ENCODE measurements at places on chromosomes 5 and 9. TPM values are rescaled to one million over a fixed set of nuclear protein-coding genes. Genes with fewer than 3 reads are reported as not detected.
A peak's percentile ranks its signal among the peaks of the same experiment; 100 is the strongest.

DNA sequence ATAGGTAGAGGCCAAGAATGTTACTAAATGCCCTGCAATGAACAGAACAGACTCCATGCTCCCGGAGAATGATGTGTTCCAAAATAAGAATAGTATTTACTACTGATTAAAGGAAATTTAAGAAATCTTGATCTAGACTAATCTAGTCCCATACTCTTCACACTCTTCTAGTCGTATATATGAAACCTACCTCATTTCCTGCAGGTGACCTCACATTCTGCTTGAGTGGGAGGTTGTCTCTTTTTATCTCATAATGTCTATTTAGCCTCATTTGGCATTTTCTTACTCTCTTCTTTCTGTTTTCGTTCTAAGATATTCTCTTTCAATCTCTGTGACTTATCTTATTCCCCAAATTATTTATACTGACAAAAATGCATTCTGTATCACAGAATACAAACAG is 9.2 kb upstream of the SHOC1 start:
- DNase-seq, result no peak

The CCNJL gene
- total RNA-seq, result 29.2 TPM

The TLR4 gene
- total RNA-seq, result 0.27 TPM

DNA sequence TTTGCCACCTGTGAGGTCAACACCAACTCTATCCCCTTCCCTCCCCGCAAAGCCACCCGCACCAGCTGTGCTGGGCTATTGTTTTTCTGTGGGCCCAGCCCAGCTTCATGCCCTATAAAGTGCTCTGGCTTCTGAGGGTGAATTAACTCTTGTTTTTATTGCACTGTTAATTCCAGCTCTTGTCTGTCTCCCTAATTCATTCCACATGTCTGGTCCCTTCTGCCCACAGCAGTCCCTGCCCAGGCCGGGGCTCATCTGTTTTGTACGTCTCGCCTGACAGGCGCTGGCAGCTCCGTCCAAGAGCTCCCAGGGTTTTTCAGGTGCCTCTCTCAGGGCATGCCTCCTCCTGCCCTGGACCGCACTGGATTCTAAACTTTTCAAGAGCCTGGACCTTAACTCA is 118.9 kb downstream of the PDZD2 start:
- DNase-seq, result no peak

GRCh38 chr5:128241051-128241695 is 157.6 kb downstream of the SLC12A2 start:
- no peak for DNase-seq

The COL23A1 gene
- 8.2 TPM for total RNA-seq

- no peak for DNase-seq
Observed at GRCh38 chr5:98168871-98169270, 604.6 kb upstream of the RGMB start.

The LCN9 gene
- not detected for total RNA-seq

The SURF2 gene
- 39.9 TPM for total RNA-seq

DNA sequence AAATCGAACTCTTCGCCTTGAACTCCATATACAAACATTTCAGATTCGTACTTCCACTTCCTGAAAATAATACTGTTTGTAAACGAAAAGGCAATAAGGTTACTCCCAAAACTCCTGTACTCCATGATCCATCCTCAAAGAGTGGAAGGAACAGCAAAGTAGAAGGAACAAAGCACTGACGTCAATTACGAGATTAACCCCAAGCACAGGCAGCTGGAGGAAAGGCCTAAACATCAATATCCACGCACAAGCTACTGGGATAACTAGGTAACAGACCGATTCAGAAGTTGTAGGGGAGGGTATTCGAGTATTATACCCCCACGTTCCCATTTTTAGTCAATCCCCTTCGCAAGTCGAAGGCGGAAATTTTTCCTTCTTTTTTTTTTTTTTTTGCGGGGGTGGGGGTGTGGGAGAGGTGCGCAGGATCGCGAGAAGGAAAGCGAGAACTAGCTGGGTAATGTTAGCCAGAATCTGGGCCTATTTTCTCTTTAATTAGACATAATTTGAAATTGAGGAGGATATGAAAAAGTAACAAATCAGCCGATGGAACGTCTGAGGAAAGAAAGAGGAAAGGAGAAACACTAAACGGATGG is 909 bp downstream of the AFF4 start:
- DNase-seq, result peak; percentile 62

The TMEFF1 gene
- 85.2 TPM for total RNA-seq

The MPDZ gene
- 43.1 TPM for total RNA-seq

DNA sequence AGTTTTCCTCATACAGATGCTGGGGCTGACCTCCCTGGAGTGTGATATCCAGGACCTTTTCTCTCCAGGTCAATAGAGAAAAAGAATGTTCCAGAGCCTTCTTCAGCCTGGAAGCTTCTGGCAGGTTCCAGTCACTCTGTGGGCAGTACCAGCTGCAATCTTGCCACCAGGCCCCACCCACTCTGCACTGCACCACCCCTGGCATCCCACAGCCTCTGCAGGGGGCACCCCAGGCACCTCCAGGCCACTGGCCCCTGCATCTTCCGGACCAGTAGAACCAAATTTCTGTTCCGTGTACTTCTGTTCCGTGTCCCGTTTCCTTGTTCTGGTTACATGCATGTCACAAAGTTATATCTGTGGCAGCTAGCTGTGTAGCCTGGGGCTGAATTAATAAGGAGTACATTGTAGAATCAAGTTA is 83.3 kb upstream of the ZBTB43 start:
- no peak for DNase-seq

Data from GM23338 (cell line).